ENCODE measurements at places on chromosomes 1 and 21. TPM values are rescaled to one million over a fixed set of nuclear protein-coding genes. Genes with fewer than 3 reads are reported as not detected.

Gene OR2L3
- total RNA-seq: not detected

Gene LINGO4
- total RNA-seq: not detected

Gene DRAXIN
- 0.13 TPM for total RNA-seq

Gene TCEA3
- total RNA-seq: 2.5 TPM
